ENCODE measurements at places on chromosomes 4 and X.

DNA sequence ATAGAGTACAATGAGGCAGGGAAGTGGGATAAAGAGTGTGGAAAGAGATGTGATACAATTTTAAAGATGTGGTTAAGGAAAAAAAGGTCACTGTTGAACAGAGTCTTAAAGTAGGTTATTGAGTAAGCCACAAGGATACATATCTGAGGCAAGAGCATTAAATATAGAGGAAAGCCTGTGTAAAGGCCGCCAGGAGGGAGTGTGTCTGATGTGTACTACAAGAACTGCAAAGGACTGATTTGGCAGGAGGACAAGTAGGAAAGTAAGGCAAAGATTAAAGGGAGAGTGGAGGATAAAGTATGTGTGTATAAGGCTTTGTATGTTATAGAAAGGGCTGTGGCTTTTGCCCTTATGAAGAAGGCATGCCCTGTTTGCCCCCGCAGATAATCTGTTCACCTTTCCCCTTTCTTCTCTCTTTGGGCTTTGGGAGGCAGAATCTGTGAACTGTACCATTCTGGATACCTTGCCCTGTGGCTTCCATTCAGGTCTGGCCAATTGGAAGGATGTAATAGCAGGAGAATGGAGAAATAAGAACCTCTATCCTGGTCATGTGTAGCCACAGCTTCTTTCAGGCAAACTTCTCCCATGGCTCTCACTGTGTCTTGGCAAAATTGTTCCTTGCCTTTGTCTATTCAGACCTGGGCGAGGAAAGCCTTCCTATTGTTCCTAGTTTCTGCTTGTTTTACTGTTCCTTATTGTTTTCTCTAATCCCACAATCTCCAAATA is 68.9 kb upstream of the FAM47B start:
- no peak for DNase-seq

DNA sequence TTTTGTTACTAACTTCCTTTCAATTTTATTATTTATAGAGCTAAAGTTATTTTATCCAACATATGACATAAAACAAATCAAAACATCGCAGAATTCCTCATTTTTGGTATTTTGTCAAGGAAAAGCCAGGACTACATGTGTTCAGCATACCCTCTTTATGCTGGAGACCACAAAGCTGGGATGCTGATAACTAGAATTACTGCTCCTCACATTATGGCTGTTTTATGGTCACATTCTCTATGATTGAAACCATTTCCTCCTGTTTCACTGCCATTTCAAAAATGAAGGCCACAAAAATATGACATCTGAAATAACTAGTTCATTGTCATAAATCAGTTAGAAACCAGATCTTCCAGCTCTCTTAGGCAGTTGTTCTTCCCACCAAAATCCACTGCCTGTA is 41.7 kb downstream of the KLHL34 start:
- no peak for DNase-seq

DNA sequence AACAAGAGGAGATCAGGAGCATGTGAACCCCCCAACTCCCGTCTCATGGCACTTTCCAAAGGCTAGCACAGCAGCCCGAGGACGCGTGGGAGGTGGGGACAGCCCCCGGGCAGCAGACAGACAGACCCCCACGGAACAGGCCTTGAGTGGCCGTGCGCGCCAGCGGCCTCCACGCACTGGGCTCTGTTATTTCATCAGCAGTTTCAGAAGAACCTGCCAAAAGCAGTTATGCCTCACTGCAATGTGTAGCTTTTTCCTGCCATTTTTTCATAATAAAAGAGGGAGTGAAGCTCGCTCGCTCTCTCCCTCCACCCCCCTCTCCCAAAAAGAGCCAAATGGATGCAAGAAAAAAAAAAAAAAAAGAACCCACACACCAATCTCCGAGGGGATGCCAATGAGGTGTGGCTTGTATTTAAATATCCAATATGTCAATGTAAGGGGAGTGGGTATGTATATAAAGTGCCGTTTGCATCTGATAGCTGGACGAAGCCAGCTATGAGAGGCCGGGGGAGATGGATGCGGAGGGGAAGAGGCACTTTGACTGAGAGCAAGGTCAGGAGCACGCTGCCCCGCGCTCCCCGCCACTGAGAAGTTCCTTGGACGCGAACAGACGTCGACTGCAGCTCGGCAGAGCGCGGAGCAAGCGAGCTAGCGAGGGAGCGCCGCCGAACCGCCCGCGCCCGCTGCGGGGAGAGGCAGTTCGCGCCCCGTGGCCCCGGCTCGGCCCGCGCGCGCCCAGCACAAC is at the start of gene FGF16:
TSS of gene FGF16 (plus strand) at position 482 of the 745 bp plus-strand sequence. CDS start 286 bp downstream, outside the sequence.
- no peak for DNase-seq

DNA sequence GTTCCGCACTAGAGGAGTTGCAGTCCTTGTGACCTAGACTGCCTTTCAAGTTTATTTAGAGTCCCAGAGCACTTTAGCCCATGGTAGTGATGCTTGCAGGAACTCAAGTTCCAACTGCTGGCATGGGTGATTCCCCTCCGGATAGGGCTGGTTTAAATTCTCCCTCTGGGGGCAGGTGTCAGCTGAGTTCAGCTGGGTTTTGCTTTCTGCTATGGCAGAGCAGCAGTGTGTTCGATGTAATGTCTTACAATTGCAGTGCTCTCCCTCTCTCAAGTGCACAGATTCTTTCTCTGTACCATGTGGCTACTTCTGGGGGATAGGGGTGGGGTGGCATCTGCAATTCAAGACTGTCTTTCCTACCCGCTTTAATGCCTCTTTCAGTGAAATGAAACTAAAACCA is 164.8 kb upstream of the ZIC3 start:
- DNase-seq: no peak

- DNase-seq: no peak
These were observed 36.0 kb downstream of the ARHGAP6 start for GRCh38 chrX:11629593-11630211.

DNA sequence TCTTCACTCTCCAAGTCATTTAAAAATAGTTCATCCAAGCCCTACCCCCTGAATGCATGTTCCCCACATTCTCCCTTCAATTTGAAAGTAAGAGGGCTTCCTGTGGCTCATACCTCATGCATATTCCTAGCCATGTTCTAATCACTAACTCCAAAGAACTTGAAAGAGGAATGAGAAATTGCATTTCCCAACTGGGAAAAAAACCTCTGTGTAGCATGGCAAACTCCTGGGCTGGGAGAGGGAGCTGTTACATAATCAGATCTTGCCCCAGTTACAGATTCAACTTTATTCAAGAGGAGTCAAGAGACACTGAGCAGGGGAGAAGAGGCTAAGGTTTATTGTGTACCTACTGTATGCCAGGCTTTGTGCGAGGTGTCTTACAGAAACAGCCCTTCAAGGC is 90.2 kb downstream of the SLC2A9 start:
- no peak for DNase-seq
